Hepatocyte (in vitro differentiated cells): ENCODE measurements at places on chromosomes 5 and 9.
A peak's percentile ranks its signal among the peaks of the same experiment; 100 is the strongest.

DNA sequence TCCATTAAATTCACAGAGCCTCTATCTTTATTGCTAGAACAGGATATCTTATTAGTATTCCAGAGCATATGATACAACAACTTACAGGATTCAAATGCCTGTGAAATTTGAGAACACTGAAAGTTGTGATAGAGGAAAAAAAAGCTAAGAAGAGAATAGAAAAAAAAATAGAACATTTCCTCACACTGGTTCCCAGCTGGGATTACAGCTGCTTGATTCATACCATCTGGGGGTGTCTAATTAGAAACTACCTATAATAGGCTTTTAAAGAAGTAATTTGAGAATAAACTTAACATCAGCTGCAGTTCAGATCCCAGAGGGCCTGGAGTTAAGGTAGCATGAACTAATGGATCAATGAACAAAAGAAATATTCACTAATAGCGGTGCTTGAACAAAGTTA is 922.0 kb downstream of the CDH12 start:
- H3K4me3 ChIP-seq, result no peak overlapping the region
- no peak for DNase-seq

DNA sequence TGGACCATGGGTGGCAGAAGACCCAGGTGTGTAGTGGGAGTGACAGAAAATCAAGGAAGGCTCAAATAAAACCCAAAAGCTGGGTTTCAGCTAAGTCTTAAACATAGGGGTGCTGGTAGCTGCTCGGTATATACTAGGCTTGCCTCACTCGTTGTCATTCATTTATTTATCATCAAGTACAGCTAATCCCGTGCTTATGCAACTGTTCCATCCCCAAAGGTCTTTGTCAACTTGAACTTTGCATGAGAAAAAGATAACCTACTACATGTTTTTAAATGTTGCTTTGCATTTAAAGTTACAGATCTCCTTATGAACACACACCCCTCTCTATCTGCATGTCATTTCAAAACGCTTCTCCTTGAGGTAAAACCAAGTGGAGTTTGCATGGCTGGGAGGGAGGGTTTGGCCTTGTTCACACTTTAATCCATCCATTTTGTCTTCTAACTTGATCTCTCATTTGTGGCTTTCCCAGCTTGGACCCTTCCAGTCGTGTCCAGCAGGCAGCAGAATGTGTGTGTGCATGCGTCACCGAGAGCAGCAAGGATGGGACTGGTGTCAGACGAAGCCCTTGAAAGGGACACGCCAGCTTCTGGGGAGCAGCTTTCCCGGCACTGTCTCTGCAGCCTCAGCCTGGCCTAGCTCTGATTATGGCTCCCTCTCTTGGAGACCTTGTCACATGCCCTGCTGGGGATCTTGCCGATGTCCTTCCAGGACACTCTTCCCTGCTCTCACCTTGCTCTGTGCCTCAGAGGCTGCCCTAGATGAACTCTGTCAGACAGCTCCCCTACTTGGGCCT is 133.5 kb downstream of the GADD45G start:
- H3K36me3 ChIP-seq, result no peaks in the 10 kb centered on the region
- peak overlapping the region; percentile 66 for H3K27ac ChIP-seq
- peak; percentile 40 for DNase-seq
- no peaks in the 10 kb centered on the region for H3K27me3 ChIP-seq
- peaks cover 39% of the 10 kb centered on the region for H3K4me1 ChIP-seq

GRCh38 chr5:128228521-128228920 is 145.0 kb downstream of the SLC12A2 start:
- H3K27me3 ChIP-seq, result no peaks in the 10 kb centered on the region
- H3K4me3 ChIP-seq, result no peak overlapping the region
- DNase-seq, result no peak
- no peak overlapping the region for H3K27ac ChIP-seq
- no peaks in the 10 kb centered on the region for H3K36me3 ChIP-seq

DNA sequence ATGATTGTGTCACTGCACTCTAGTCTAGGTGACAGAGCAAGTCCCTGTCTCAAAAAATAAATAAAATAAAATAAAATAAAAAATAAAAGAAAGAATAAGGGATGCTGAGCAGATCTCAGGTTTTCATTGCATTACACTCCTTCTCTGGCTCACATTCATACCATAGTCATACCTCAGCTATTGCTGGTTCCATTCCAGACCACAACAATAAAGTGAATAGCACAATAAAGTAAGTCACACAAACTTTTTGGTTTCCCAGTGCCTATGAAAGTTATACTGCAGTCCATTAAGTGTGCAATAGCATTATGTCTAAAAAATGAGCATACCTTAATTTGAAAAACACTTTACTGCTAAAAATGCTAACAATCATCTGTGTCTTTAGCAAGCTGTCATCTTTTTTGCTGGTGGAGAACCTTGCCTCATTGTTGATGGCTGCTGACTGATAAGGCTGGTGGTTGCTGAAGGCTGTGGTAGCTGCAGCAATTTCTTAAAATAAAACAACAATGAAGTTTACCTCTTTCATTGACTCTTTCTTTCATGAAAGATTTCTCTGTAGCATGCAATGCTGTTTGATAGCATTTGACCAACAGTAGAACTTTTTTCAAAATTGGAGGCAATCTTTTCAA is 415.7 kb downstream of the ZNF608 start:
- H3K36me3 ChIP-seq, result no peaks in the 10 kb centered on the region
- no peaks in the 10 kb centered on the region for H3K4me1 ChIP-seq
- H3K4me3 ChIP-seq, result no peak overlapping the region
- no peak overlapping the region for H3K27ac ChIP-seq
- H3K27me3 ChIP-seq, result no peaks in the 10 kb centered on the region
- DNase-seq, result no peak

DNA sequence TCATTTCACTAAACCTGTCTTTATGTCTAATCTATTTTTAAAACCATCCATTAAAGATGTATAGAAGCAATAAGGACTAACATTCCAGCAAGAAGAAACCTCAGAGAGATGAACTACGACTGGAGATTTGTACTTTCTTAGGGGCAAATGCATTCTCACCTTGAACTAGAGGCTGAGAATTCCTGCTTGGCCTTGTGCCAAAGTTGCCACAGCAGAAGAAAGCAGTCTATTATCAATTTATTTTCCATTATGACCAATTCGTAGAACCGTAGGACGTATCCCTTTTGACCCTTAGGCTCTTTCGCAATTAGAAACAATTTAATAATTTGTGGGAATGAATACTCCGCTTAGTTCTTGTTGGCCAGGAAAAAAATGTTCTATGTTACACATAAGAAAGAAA is 1647.4 kb upstream of the CDH9 start:
- H3K27ac ChIP-seq, result no peak overlapping the region
- H3K4me3 ChIP-seq, result no peak overlapping the region
- no peaks in the 10 kb centered on the region for H3K27me3 ChIP-seq

DNA sequence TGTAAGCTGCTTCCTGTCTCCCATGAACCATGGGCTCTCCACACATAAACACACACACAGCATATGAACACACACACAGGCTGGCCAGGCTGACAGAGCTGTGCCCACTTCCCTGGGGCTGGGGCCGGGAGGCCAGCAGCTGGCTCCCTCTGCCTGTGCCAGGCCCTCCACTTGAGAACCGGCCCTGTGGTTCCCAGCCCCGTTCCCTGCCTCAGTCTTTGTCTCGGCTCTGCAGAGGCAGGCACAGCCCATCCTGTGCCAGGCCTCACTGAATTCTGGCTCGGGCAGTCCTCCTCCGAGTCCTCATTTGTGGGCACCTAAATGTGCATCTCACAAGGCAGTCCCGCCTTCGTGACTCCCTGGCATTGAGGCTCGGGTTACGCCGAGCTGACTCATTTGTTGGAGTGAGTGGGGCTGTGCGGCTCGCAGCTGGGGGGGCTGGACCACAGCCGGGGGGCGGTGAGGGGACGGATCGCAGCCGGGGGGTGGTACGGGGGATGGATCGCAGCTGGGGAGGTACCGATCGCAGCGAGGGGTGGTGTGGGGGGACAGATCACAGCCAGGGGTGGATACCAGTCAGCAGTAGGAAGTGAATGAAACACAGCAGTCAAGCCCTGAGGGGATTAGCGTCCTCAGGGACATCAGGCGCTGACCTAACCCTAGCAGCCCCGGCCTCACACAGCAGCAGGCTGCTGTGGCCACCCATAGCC is 72.3 kb downstream of the PSMB7 start:
- H3K4me1 ChIP-seq, result no peaks in the 10 kb centered on the region
- no peaks in the 10 kb centered on the region for H3K36me3 ChIP-seq
- no peak overlapping the region for H3K4me3 ChIP-seq
- H3K27me3 ChIP-seq, result no peaks in the 10 kb centered on the region

GRCh38 chr9:113563826-113564497 is 100.4 kb downstream of the RGS3 start:
- DNase-seq, result no peak
- no peaks in the 10 kb centered on the region for H3K27me3 ChIP-seq
- no peak overlapping the region for H3K4me3 ChIP-seq

- no peak for DNase-seq
- H3K27me3 ChIP-seq, result no peaks in the 10 kb centered on the region
- no peak overlapping the region for H3K27ac ChIP-seq
- peaks cover 8% of the 10 kb centered on the region for H3K4me1 ChIP-seq
- H3K36me3 ChIP-seq, result no peaks in the 10 kb centered on the region
These were observed 54.7 kb upstream of the SMARCA2 start for GRCh38 chr9:1960342-1961042.

- DNase-seq, result peak; percentile 55
- no peaks in the 10 kb centered on the region for H3K36me3 ChIP-seq
- no peak overlapping the region for H3K27ac ChIP-seq
- H3K4me1 ChIP-seq, result peaks cover 5% of the 10 kb centered on the region
- peaks cover 29% of the 10 kb centered on the region for H3K27me3 ChIP-seq
These were observed 486 bp downstream of the NPDC1 start for GRCh38 chr9:137045294-137046087.

DNA sequence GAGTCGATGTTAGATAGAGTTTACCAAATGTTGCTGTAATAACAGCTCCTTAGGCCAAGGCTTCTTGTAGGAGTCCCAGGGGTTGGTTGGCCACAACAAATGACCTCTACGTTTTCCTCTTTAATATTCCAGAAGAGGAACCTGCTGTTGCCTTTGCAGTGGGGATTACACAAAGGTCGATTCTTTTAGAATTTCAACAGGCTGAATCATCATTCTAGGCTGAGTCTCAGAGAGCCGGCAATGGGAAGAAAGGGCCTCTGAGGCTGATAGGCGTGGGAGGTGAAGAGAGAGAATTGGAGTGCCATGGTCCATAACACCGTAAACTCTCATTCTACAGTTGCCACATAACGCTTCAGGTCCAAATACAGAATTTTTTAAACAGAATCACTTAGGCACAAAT is 405.9 kb upstream of the DAP start:
- no peaks in the 10 kb centered on the region for H3K36me3 ChIP-seq
- no peaks in the 10 kb centered on the region for H3K27me3 ChIP-seq
- no peak overlapping the region for H3K4me3 ChIP-seq
- no peak for DNase-seq
- no peak overlapping the region for H3K27ac ChIP-seq
- H3K4me1 ChIP-seq, result no peaks in the 10 kb centered on the region

- DNase-seq, result no peak
- H3K36me3 ChIP-seq, result no peaks in the 10 kb centered on the region
- H3K4me3 ChIP-seq, result no peak overlapping the region
- no peak overlapping the region for H3K27ac ChIP-seq
- H3K27me3 ChIP-seq, result no peaks in the 10 kb centered on the region
These were observed 2369.4 kb upstream of the ACO1 start for GRCh38 chr9:30015073-30015472.

- peaks cover 6% of the 10 kb centered on the region for H3K27me3 ChIP-seq
- no peak for DNase-seq
- no peaks in the 10 kb centered on the region for H3K36me3 ChIP-seq
- H3K4me3 ChIP-seq, result no peak overlapping the region
- no peak overlapping the region for H3K27ac ChIP-seq
These were observed 186.1 kb downstream of the FSTL4 start for GRCh38 chr5:133426264-133426663.

GRCh38 chr5:58496488-58496887 is 5.3 kb downstream of the GAPT start:
- no peaks in the 10 kb centered on the region for H3K27me3 ChIP-seq
- no peaks in the 10 kb centered on the region for H3K36me3 ChIP-seq
- H3K4me3 ChIP-seq, result no peak overlapping the region

GRCh38 chr5:177116631-177117373 is 16.8 kb upstream of the NSD1 start:
- H3K4me3 ChIP-seq, result no peak overlapping the region
- H3K27me3 ChIP-seq, result no peaks in the 10 kb centered on the region
- H3K36me3 ChIP-seq, result no peaks in the 10 kb centered on the region
- no peak overlapping the region for H3K27ac ChIP-seq

- no peak for DNase-seq
- H3K4me3 ChIP-seq, result no peak overlapping the region
- H3K4me1 ChIP-seq, result peaks cover 17% of the 10 kb centered on the region
- no peaks in the 10 kb centered on the region for H3K27me3 ChIP-seq
These were observed 9.3 kb downstream of the NINJ1 start for GRCh38 chr9:93124793-93125192.

GRCh38 chr9:76688471-76689238 is 75.6 kb upstream of the PCA3 start:
- peaks cover 24% of the 10 kb centered on the region for H3K4me1 ChIP-seq
- no peak overlapping the region for H3K4me3 ChIP-seq
- no peaks in the 10 kb centered on the region for H3K27me3 ChIP-seq
- H3K36me3 ChIP-seq, result no peaks in the 10 kb centered on the region

DNA sequence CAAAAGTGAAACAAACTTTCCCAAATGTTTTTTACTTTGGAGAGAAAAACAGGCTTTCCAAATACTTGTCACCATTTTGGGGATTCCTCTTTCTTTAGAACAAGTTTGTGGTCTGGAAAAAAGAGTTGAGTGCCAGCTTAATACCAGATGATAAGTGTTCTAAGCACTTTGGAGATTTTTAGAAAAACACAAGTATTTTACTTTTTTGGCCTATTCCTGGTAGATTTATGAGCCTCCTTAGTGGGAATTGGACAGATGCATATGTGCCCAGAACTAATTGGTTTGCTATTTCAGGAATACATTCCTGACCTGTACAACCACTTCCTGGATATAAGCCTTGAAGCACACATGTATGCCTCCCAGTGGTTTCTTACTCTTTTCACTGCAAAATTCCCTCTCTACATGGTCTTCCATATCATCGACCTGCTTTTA is 40.5 kb downstream of the GPR21 start:
- no peaks in the 10 kb centered on the region for H3K4me1 ChIP-seq
- H3K27ac ChIP-seq, result peak overlapping the region; percentile 35
- H3K4me3 ChIP-seq, result no peak overlapping the region
- no peak for DNase-seq
- H3K36me3 ChIP-seq, result no peaks in the 10 kb centered on the region

DNA sequence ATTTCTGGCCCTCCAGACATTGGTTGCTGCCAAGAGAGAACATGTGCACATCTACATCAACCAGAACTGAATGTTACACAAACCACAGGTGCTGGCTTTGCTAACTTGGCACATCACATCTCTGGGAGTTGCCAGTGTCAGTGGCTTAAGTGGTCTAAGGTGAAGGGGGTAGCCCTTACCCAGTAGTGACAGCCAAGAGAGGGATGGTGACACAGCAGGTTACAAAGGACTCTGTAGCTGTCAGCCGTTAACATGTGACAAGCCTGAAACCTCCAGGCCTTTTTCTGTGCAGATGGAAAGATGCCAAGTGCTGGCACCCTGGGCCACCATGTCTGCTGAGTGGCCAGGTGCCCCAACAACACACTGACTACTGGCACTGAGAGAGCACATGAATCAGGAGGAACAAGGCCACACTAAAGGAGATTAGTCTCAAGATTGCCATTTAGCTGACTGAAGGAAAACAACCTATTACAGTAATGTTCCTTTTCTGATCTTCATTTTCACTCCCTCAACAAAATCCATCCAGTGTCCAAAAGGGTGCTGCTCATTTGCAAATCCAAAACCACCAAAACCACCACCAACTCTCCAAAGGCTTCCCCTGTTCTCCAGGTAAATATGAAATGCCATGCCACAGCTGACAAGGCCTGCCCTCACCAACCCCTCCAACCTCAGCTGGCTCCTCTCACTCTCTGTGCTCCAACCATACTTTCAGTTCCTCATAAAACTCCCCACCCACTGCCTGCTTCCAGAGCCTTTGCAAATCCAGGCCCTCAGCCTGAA is 20.2 kb downstream of the SIL1 start:
- H3K4me1 ChIP-seq, result peaks cover 41% of the 10 kb centered on the region
- H3K4me3 ChIP-seq, result no peak overlapping the region
- no peak for DNase-seq
- H3K27me3 ChIP-seq, result no peaks in the 10 kb centered on the region
